GM23248 (cell line): ENCODE measurements at places on chromosomes 4 and X. TPM values are rescaled to one million over a fixed set of nuclear protein-coding genes. Genes with fewer than 3 reads are reported as not detected.
A peak's percentile ranks its signal among the peaks of the same experiment; 100 is the strongest.

GRCh38 chr4:6929812-6930464 is 20.3 kb downstream of the TBC1D14 start:
- no peak for DNase-seq

- peak; percentile 51 for DNase-seq
These were observed 3.2 kb upstream of the NFKB1 start for GRCh38 chr4:102497986-102498385.

DNA sequence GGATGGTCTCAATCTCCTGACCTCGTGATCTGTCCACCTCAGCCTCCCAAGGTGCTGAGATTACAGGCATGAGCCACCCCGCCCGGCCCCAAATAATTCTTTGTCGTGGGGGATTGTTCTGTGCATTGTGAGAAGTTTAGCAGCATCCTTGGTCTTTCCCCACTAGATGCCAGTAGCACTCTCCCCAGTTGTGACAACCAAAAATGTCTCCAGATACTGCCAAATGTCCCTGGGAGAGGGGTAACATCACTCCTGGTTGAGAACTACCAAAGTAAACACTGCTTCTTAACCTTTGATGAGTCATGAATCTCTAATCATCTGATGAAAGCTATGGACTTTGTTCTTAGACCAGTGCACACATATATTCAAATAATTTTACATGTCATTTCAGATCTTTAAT is 90.7 kb upstream of the BRS3 start:
- no peak for DNase-seq

DNA sequence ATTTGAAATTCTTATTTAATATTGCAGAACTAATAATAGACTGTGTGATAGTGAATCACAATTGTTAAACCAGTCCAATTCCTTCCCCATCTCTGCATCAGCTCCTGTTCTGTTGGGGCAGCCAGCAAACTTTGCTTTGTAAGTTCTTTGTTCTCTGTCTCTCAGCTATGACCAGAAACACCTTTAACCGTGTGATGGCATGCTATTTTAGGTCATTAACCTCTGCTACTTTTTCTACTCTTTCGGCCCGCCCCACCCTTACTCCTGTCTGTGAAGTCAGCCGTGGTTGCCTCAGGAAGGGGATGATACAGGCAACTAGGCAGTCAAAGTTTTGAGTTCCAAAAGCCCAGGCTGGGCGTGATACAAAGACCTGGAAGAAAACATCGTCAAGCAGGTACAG is 51.3 kb upstream of the EGFL6 start:
- DNase-seq = peak; percentile 13

- peak; percentile 6 for DNase-seq
These were observed at the start of gene GRID2 for GRCh38 chr4:92303621-92304027. Gene GRID2 (plus strand): TSS chr4:92303966.

DNA sequence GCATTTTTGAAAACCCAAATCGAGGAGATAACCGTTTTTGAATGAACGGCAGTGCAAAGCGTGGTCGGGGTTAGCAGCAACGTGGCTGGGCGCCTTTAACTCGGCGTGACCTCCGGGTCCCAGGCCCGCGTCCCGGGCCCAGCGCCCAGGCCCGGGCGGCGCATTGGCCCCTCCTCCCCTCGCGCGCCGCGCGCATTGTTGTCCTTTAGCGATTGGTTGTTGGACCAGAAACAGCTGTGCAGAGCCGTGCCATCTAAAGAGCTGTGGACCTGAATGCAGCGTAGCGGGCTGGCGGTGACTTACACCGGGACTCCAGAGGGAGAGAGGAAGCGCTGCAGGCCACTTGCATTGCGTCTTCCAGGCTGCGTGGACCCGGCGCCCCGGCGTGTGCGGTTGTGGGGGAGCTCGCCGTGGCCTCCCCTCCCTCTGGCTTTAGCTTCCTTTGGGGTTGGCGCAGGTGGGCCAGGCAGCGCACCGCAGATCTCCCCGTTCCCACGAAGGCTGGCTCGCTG is at the start of gene STOX2:
Gene STOX2, plus strand, starts transcription at position 227 of the 512 bp plus-strand sequence. CDS start 1,484 bp downstream, outside the sequence.
- DNase-seq = peak; percentile 38

GRCh38 chr4:30610361-30610760 is 109.8 kb upstream of the PCDH7 start:
- DNase-seq = no peak

DNA sequence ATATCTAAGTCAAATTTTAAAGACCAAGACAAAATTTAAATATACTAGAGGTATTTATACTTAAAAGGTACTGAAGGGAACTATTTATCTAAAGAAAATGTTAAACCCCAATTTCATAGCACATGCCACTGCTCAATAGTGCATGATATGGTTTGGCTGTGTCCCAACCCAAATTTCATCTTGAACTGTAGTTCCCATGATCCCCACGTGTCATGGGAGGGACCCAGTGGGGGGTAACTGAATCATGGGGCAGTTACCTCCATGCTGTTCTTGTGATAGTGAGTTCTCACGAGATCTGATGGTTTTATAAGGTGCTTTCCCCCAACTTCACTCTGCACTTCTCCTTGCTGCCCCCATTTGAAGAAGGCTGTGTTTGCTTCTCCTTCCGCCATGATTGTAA is 32.3 kb downstream of the MAML3 start:
- no peak for DNase-seq

DNA sequence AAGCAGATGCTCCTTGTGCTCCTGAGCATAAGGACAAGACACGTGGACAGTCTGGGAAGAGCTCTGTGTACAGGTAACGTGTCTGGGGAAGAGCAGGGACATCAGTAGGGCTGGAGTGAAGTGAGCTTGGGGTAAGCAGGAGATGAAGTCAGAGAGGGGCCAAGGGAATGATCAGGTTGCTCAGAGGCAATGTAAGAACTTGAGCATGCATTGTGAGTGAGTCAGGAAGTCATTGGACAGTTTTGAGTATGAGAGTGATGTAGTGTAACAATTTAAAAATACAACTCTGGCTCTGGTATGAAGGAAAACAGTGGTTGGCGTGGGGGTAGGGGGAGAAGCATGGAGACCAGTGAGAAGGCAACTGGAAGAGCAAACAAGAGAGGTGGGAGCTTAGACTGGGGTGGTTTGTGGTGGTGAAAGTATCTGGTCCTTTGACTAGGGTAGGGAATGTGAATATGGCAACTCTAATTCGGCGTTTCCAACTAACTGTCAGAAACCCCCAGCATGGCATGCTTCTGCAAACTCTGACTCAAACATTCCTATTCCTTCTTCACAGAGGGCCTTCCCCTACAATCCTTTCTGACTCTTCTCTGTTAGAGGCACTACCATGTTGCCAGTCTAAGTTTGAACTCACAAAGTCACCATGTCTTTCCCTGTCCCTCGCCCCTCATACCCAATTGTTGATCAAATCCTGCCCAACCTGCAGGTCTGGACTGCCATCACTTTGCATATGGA is 57.2 kb downstream of the STBD1 start:
- DNase-seq = peak; percentile 32

DNA sequence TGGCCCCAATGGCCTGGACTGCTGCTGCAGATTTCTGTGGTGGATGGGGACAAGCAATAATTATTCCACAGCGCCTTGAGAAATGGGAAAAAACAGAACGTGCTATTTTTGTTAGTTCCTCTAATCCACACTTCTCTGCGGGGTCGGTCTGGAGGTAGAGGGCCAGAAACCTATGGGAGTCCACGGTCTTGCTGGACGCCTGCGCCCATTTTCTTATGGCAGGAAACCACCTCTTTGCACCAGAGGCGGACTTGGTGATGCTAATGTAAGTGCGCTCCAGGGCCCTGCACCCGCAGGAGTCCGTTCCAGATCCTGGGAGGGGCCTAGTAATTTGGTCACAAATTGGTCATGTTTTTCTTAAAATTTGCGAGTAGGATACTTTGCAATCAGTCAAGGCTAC is 25.9 kb upstream of the CLDN24 start:
- DNase-seq = no peak

DNA sequence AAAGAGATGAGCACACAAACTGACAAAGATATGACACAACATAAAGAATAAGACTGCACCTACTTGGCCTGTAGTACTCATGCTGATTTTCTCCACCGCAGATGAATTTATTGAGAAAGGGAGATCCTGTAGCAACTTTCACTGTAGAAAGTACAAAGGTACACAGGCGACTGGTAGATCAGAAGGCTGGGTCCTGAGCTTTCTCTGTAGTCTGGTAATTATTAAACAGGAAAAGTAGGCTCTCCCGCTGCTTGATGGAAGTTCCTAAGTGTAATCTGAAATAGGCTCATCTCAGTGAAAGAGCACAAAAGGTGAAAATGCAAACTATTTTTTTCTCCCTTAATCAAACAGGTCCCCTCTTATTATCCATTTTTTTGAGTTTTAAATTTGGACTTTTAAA is at the start of gene ADH6:
Gene ADH6, minus strand, starts transcription at position 175 of the 400 bp plus-strand sequence. Its CDS starts 94 bp downstream, at position 81.
- no peak for DNase-seq

GRCh38 chrX:53284684-53285447 is 3.5 kb upstream of the IQSEC2 start:
- peak; percentile 61 for DNase-seq

GRCh38 chrX:38332505-38332904 is 5.2 kb upstream of the RPGR start:
- DNase-seq = no peak

- no peak for DNase-seq
These were observed 112.0 kb downstream of the VEGFC start for GRCh38 chr4:176680668-176681180.

- DNase-seq = no peak
These were observed 23.0 kb downstream of the GAB1 start for GRCh38 chr4:143359644-143360193.

GRCh38 chr4:32142075-32142474 is 1421.9 kb downstream of the PCDH7 start:
- no peak for DNase-seq

- DNase-seq = no peak
These were observed 47.6 kb downstream of the THOC2 start for GRCh38 chrX:123685232-123685631.

GRCh38 chr4:119540249-119540648 is 88.4 kb downstream of the PDE5A start:
- DNase-seq = no peak

DNA sequence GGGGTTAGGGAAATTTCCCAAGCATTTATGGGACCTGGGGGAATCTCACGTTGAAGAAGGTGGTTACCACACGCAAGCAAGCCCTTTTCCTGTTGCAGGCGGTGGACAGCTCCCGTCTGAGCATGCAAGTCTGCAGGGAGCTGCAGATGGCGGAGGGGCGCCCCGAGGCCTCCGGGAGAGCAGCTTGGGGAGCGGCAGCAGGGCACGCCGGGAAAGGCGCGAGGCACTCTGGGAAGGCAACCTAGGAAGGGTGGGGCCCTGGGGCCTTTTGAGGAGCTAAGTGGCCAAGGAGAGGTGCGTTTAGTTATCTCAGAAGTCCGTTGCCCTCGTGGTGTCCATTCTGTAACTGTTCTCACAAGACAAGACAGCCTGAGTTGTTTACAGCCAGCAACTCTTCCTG is 57.0 kb upstream of the SLC25A4 start:
- DNase-seq = peak; percentile 24

FMR1NB gene
- not detected in 2 replicates for total RNA-seq

SSX4 gene
- total RNA-seq = not detected in 2 replicates

MAP9 gene
- total RNA-seq = 1.8 and 7.1 TPM in 2 replicates

RNF128 gene
- 0.54 TPM in 1 of 2 replicates, not detected in the other for total RNA-seq

GPR143 gene
- not detected in 2 replicates for total RNA-seq

FAM184B gene
- not detected in 2 replicates for total RNA-seq

ETNPPL gene
- total RNA-seq = not detected in 2 replicates

CXCL9 gene
- not detected in 2 replicates for total RNA-seq

CYP2U1 gene
- 7.6 and 8.6 TPM in 2 replicates for total RNA-seq
